ENCODE measurements at places on chromosomes 11 and 22. TPM values are rescaled to one million over a fixed set of nuclear protein-coding genes. Genes with fewer than 3 reads are reported as not detected.

The HDAC10 gene
- total RNA-seq = 48.9 TPM

The HSPB2 gene
- 9.2 TPM for total RNA-seq

The MCM5 gene
- 22.1 TPM for total RNA-seq

The LRRC74B gene
- total RNA-seq = not detected

The ELFN2 gene
- total RNA-seq = 0.72 TPM

The VSIG2 gene
- total RNA-seq = 40.1 TPM

The MTCH2 gene
- total RNA-seq = 56.1 TPM

The TRIM49B gene
- not detected for total RNA-seq

The MUC6 gene
- not detected for total RNA-seq

The MMP13 gene
- total RNA-seq = not detected

The LARGE2 gene
- 6.0 TPM for total RNA-seq

The ELF5 gene
- 10.7 TPM for total RNA-seq

The TSPAN18 gene
- total RNA-seq = 46.4 TPM

The KRTAP5-11 gene
- not detected for total RNA-seq

The APLNR gene
- 1.2 TPM for total RNA-seq

The MRGPRX4 gene
- not detected for total RNA-seq

The KRTAP5-2 gene
- not detected for total RNA-seq

The MN1 gene
- 4.0 TPM for total RNA-seq

The CRYBA4 gene
- not detected for total RNA-seq

The FOLR1 gene
- total RNA-seq = 163 TPM

The DGCR6 gene
- total RNA-seq = 3.1 TPM

The MS4A2 gene
- 20.6 TPM for total RNA-seq

The SDF2L1 gene
- total RNA-seq = 41.3 TPM

The FOLR2 gene
- 22.8 TPM for total RNA-seq

Data from upper lobe of right lung (tissue), 1 donor.